CD8-positive, alpha-beta memory T cell (primary cell): ENCODE measurements at places on chromosomes 2 and 18. TPM values are rescaled to one million over a fixed set of nuclear protein-coding genes. Genes with fewer than 3 reads are reported as not detected.

GRCh38 chr2:238143239-238143951, 4.9 kb downstream of the KLHL30 start:
- H3K4me3 ChIP-seq = no peak overlapping the region
- H3K27me3 ChIP-seq = no peaks in the 10 kb centered on the region
- H3K27ac ChIP-seq = no peak overlapping the region
- no peak for DNase-seq

DNA sequence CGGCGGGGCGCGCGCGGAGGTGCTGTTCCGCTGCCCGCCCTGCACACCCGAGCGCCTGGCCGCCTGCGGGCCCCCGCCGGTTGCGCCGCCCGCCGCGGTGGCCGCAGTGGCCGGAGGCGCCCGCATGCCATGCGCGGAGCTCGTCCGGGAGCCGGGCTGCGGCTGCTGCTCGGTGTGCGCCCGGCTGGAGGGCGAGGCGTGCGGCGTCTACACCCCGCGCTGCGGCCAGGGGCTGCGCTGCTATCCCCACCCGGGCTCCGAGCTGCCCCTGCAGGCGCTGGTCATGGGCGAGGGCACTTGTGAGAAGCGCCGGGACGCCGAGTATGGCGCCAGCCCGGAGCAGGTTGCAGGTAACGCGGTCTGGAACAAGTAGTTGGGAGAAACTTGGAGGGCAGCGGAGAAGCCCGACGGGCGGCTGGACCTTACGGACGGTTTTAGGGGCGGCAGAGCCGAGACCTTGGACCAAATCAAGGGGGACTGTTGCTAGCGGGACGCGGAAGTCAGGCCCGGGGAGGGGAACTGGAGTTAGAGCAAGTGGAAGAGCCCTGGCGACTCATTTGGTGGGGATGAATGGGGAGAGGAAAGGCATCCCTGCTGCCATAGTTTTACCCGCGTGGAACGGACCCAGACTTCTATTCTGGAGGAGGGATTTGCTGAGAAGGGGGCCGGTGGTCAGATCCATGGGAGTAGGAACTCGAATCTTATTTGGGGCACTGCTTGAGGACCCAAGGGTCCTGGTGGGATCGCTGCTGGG, 573 bp downstream of the IGFBP2 start:
- H3K36me3 ChIP-seq = no peaks in the 10 kb centered on the region
- DNase-seq = no peak
- peaks cover 26% of the 10 kb centered on the region for H3K27me3 ChIP-seq
- no peak overlapping the region for H3K4me3 ChIP-seq
- no peak overlapping the region for H3K27ac ChIP-seq
- no peaks in the 10 kb centered on the region for H3K4me1 ChIP-seq

- H3K27ac ChIP-seq = no peak overlapping the region
- no peaks in the 10 kb centered on the region for H3K4me1 ChIP-seq
- no peak overlapping the region for H3K4me3 ChIP-seq
Measured at GRCh38 chr18:59627414-59627813, 69.8 kb downstream of the CCBE1 start.

GRCh38 chr2:160324161-160324800, 124.2 kb upstream of the ITGB6 start:
- no peak overlapping the region for H3K4me3 ChIP-seq
- no peaks in the 10 kb centered on the region for H3K27me3 ChIP-seq

Gene GRHL1
- total RNA-seq = 0.93 TPM
